ENCODE measurements at places on chromosomes 5 and 9.
A peak's percentile ranks its signal among the peaks of the same experiment; 100 is the strongest.

- no peak for DNase-seq
These were observed 53.7 kb downstream of the KDM4C start for GRCh38 chr9:6811436-6811835.

DNA sequence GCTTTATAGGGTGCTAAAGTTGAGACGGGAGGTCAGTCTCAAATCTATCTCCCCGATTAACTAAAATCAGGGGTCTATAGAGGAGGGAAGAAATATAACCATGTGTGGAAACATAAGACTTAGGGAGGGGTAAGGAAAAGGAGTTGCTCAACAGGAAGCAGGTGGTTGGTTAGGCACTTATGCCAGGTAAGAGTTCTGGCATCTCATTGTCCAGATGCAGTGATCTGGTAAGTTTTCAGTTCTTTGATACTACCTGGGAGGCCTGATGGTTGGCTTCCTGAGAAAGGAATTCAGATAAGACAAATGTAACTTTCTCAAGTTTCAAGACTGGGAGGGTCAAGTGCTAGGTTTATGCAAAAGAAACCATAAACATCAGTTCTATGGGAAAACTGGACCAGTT is 47.7 kb downstream of the CERT1 start:
- DNase-seq: no peak

- DNase-seq: no peak
These were observed 251.1 kb downstream of the EBF1 start for GRCh38 chr5:158848634-158849033.

DNA sequence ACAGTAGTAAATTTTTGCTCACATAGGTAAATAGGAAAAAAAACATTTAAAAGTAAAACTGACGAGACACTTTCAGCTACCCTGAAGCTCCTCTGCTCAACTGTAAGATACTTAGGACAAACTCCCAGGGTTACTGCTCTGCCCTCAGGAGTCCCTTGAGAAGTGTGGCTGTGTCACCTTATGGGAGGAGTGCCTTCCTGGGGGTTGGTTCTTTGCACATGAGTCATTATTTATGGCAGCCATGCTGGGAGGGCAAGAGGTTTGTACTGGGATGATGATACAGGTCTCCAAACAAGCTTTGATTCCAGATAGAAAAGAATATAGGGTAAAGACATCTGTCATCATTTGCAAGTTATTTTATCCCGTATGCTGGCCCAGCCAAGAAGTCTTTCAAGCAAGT is 45.9 kb downstream of the TTC1 start:
- no peak for DNase-seq

- no peak for DNase-seq
These were observed 136.5 kb upstream of the ABCA1 start for GRCh38 chr9:105064248-105065097.

GRCh38 chr9:136753371-136754058 is 4.5 kb downstream of the LCN8 start:
- no peak for DNase-seq

GRCh38 chr5:54691656-54692055 is 174.1 kb downstream of the SNX18 start:
- DNase-seq: no peak

DNA sequence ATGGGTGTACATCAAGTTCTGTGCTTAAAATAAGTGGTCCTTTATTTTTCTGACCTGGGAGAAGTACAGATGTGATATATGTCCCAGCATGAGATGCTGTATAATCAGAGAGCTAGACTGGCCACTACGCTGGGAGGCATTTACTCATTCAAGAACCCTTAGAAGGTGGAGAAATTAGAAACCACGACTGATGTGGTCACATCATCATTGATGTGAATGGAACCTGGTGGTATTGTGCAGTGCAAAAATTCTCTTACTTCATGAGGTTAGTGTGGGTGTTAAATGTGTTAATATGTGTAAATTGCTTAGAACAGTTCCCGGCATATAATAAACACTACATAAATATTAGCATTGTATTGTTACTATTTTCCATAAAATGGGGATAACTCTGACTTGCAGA is 69.5 kb upstream of the CKMT2 start:
- DNase-seq: no peak

DNA sequence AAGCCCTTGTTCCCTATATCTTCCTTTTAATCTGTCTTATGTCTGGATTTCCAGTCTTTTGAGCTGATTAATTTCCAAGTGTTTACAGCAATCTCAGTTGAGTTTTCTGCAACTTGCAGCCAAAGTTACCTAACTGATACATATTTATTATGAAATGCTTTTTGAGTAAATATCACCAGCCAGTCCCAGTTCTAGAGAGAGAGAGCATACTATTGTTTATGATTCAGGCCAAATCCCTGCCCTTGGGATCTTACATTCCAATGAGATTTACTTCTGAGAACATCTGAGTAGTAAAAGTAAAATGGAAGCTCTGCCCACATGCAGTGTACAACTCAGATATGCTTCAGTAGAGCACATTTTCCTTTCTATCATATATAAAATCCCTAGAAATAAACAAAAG is 661.7 kb downstream of the KCTD16 start:
- no peak for DNase-seq

- no peak for DNase-seq
These were observed 27.3 kb downstream of the NR6A1 start for GRCh38 chr9:124743686-124744348.

GRCh38 chr9:72315089-72315509 is 49.9 kb downstream of the ZFAND5 start:
- no peak for DNase-seq

- peak; percentile 43 for DNase-seq
These were observed 668 bp downstream of the GLIS3 start for GRCh38 chr9:4299005-4299795.

DNA sequence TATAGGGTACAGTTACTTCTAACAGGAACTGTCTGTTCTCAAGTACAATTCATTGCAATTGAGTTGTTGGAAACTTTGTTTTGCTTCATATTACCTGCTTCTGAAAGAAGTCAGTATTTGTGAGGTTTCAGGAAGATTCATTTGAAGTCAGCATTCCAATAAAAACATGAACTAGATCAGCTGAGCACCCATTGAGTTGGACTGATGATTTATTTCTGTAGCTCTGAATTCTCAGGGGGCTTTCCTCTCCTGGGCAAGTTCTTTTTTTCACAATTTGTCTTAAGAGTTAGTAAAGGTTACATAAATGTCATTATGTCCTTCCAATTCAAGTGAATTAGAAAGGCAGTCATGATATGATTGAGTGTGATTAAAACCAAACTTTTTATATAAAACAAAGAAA is 16.2 kb upstream of the KIF2A start:
- DNase-seq: no peak

DNA sequence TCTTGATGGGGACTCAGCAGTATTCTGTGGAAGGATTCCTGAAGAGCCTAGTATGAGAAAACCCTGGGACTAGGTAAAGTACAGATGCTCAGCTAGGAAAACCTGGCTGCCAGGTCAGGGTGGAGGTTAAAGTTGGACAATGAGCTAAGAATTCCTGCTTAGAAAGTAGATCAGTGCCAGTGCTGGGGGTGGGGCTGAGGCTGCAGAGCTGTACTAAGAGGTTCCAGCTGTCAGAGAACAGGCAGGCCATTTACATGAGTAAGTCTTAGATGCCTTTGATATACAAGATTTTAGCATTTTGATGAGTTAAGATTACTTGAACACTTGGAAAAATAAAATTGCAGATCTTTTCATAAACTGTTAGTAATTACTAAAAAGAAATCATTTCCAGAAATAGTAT is 332.3 kb upstream of the NUDT12 start:
- no peak for DNase-seq

DNA sequence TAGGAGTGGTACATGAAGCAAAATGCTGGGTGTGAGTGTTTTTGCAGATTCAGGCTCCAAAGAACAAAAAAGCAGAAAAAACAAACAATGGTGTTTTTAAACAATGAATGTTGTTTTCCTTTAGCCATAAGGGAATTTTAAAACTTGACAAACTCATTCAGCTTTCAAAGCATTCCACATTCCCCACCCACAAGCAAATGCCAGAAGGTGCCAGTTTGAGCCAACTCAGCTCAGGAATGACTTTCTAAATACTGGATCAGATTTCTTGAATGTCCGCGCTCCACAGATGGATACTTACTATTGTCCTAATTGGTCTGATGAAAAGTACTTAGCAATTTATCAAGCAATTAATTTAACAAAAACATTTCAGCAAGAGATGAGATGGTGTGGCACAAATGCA is 12.9 kb upstream of the MOB3B start:
- DNase-seq: no peak

- DNase-seq: no peak
These were observed 46.6 kb downstream of the F2R start for GRCh38 chr5:76762484-76762883.

GRCh38 chr9:91839926-91840465 is 110.0 kb downstream of the ROR2 start:
- DNase-seq: no peak

DNA sequence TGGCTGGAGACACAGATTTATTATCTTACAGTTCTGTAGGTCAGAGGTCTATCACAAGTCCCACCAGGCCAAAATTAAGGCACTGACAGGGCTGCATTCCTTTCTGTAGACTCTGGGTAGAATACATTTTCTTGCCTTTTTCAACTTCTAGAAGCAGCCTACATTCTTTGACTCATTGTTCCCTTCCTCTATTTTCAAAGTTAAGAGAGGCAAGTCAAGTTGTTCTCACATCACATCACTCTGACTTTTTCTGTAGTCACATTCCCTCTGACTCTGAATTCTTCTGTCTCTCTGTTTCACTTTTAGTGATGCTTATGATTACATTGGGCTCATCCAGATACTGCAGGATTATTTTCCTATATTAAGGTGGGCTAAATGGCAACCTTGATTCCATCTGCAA is 119.0 kb downstream of the MELK start:
- DNase-seq: no peak

DNA sequence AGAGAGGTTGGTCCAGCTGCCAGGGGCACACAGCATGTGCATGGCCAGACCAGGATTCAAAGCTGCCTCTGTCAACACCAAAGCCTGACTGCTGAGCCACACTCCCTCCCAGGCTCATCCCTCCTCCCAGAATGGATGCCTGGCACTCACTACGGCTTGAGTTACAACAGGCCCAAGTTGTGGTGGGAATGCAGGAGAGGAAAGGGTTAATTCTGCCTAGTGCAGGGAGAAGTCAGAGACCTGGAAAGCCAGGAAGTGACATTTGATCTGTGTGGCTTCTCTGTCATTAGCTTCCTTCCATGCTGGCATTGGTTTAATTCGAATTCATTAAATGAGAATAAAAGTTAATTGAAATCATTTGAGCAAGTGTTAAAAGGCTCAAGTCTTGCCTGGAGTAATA is 150.0 kb downstream of the NSG2 start:
- DNase-seq: no peak

- no peak for DNase-seq
These were observed 105.3 kb upstream of the FCN2 start for GRCh38 chr9:134775081-134775951.

DNA sequence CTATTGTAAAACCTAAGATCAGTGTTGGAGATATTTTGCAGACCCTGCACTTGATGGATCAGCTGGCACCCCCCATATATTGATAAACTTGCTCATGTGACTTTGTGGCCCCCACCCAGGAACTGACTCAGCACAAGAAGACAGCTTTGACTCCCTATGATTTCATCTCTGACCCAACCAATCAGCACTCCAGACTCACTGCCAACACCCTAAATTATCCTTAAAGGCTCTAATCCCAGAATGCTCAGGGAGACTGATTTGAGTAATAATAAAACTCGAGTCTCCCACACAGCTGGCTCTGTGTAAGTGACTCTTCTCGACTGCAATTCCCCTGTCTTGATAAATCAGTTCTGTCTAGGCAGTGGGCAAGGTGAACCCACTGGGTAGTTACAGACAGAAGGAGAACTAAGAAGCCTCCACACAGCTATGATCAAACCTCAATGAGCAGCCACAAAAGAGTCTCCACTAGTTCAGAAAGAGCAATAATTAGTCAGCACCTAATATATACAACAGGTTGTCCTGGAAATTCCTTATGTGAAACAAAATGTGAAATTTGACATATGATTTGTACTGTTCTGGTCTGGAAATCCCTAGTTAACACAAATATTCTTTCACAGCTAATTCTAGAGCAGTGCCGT is 52.2 kb downstream of the ACTL7B start:
- DNase-seq: no peak

DNA sequence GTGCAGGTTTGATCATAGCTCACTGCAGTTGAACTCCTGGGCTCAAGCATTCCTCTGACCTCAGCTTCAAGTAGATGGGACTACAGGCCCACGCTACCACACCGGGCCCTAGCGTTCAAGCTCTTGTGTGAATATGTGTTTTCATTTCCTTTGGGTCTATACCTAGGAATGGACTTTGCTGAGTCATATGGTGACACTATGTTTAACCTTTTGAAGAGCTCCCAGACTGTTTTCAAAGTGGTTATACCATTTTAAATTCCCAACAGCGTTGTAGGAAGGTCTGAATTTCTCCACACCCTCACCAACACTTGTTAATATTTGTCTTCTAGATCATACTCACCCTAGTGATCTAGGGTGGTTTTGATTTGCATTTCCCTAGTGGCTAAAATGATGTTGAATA is 33.5 kb downstream of the FAF2 start:
- DNase-seq: no peak

GRCh38 chr5:35518104-35518503 is 99.6 kb upstream of the SPEF2 start:
- no peak for DNase-seq

DNA sequence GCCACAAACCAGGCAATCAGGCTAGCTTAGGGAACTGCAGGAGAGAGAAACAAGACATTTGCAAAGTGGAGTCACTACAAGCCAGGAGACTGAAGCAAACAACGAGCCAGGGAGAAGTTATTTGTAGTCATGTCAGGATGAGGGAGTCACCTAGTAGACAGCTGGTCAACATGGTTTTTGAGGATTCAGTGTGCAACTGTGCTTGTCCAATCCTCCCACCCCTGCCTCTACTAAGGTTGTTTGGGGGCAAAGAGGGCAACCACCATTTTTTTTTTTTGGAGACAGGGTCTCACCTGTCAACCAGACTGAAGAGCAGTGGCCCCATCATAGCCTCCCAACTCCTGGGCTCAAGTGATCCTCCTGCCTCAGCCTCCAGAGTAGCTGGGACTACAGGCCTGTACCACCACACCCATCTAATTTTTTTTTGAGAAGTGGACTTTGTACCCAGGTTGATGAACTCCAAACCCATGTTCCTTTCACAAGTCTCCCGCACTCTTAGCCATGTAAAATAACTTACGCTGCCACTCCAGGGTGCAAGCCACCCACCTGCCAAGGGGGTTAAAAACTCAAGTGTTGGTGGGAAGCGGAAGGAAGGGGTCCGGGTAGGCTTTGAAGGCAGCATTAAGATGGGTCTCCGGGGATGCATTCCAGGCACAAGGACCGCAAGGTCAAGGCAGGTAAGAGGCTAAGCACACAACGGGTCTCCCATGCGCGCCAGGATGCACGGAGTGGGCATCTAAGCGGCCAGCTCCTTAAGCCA is 995 bp downstream of the RPL35 start:
- no peak for DNase-seq

DNA sequence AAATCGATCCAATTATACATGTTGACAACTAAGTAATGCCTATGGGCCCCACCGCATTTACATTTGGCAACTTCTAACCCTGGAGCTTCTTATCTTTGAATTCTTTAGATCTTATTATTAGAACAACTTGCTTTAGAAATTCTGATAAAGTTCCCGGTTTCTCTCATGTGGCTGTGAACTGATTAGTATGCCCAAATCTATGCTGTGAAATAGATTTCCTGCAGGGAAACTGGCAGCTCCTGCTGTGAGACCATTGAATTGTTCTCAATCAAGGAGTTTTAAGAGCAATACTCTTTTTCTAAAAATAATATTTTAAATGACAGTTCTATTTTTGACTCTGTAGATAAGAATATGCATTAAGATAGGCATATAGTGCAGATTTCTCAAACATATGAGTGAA is 177.5 kb downstream of the GABRB2 start:
- no peak for DNase-seq

- DNase-seq: no peak
These were observed 102.1 kb downstream of the ACER2 start for GRCh38 chr9:19510907-19511306.

Data from stimulated activated naive CD8-positive, alpha-beta T cell treated with anti-CD3 and anti-CD28 coated beads, Interleukin-15, amount 100 ng/mL, for 72 hours (primary cell).